Left lung (tissue), 14 donors: ENCODE measurements at places on chromosomes 3 and 15. TPM values are rescaled to one million over a fixed set of nuclear protein-coding genes. Genes with fewer than 3 reads are reported as not detected.

ARNT2 gene
- total RNA-seq, result 9.9 TPM

UNC13C gene
- total RNA-seq, result 0.05 TPM

- DNase-seq, result no peak
Measured at GRCh38 chr3:193805448-193805847, 212.4 kb downstream of the OPA1 start.

DNA sequence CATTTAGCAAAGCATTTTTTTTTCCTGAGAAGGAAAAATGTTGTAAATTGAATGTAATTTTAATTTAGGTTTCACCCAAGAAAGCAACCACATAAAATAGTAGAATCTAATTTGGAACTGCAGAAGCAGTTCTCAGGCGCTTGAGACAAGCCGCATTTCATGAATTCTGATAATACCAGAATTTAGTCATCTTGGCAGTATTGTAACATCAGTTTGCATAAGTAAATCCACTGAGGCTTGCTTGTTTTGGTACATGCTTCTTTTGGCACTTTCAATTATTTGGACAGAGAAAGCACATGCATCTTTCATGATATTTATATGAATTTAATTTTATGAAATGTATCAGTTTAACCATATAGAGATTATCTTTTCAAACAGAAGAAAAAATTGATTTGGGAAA, 389.7 kb upstream of the ROBO1 start:
- no peak for DNase-seq

- DNase-seq, result no peak
Measured at GRCh38 chr3:43298761-43299160, 12.4 kb downstream of the SNRK start.

DNA sequence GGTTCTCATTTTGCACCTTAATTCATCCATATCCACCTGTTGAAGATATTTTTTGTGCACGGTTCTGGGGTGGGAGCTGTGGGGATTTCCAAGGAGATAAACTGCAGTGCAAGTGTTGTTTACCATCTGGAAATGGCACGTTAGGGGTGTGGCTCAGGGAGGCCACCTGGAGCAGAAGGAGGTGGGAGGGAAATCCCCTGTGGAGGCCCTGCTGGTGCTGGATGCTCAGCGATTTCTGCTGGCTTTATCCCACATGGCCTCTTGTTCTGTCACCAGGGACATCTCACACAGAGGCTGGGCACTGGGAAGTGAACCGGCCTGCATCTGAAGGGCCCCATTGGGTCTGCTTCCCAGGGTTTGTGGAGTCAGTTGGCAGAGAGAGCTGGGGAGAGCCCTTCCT, 24.3 kb downstream of the TRPM1 start:
- no peak for DNase-seq

ABI3BP gene
- 138 TPM for total RNA-seq

DNA sequence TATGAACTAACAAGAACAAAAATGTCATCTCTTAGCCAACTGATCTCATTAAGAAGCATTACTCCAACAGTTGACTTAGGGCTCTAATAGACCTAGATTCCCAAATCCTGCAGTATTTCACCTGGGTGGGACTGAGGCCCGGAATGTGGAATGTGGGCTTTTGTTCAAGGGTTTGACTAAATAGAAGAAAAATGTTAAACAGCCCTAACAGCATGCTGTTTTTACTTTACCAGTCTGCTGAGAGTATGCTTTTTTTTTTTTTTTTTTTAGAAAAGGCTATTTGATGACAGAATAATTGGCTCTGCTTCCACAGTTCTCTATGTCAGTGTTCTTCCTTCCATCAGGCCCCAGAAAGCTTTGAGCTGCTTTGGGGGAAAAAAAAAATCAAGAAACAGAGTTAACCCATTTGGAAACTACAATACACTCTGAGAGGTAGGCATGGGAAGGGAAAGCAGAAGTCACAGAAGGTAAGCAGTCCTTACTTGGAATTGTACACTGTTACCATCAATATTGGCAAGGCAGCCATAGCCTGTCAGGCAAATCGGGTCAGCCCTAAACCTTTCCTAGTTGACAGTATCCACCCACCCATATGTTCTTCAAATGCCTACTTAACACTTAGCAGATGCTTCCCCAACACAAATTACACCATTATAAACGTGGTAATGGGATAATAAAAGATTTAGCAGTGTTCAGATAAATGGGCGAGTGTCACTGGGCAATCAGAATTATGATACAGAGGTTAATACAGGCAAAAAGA, 224.2 kb downstream of the CNTN3 start:
- no peak for DNase-seq

LARP6 gene
- 7.7 TPM for total RNA-seq

DNA sequence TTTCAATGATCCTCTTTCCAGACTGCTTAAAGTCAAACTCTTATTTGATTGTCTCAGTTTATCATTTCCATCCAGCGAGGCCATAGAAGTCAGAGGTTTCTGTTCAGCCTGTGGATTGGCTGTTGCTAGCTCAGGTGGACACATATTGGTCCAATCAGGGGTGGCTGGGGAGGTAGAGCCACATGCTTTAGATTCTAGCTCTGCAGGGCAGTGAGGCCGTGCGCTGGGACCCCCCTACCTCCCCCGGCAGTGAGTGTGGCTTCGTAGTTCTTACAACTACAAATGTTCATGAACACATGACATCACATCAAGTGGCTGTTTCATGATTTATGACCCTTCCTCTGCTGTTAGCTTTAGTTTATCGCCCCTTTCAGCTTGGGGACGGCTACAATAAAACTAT, 18.0 kb downstream of the APOD start:
- no peak for DNase-seq

- no peak for DNase-seq
Measured at GRCh38 chr3:101680466-101680865, 3.5 kb upstream of the ZBTB11 start.

- DNase-seq, result no peak
Measured at GRCh38 chr15:62515696-62516395, 350.8 kb upstream of the C2CD4B start.

- DNase-seq, result no peak
Measured at GRCh38 chr15:69718436-69718835, 265.8 kb downstream of the RPLP1 start.
